ENCODE measurements at places on chromosomes 3 and 15.
A peak's percentile ranks its signal among the peaks of the same experiment; 100 is the strongest.

DNA sequence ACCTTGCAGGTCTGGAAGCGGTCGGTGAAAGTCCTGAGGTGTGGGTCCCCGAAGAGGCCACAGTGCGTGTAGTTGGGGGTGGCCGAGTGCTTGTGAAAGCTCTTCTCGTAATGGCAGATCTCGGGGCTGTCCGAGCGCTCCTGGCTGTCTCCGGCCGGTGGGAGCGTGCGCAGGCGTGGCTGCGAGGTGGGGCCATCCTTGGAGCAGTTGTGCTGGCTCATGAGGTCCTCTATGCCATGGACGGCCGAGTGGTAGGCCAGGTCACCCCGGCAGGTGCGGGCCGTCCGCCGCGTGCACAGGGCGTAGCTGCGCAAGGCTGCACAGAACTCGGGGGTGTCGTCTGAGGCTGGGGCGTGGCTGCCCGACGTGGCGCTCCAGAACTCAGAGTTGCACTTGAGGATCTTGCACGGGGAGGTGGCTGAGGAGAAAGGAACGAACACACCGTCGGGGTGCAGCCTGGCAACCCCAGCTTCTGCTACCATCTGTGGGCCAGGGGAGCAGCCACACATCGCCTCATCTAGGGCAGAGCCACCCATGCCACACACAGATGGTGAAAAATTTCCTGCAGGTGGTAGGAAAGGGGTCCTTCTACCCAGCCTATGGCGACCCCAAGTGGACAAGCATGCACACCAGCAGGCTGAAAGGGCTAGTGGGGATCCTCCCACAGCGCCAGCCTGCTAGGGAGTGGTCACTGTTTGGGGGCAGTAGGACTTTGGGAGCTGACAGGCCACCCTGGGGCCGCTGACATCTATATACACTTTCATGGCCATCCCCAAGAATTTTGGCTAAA lies 36.7 kb downstream of the RGMA start:
- no peak for DNase-seq

GRCh38 chr15:75966073-75966472 lies 46.2 kb downstream of the NRG4 start:
- DNase-seq, result peak; percentile 48

DNA sequence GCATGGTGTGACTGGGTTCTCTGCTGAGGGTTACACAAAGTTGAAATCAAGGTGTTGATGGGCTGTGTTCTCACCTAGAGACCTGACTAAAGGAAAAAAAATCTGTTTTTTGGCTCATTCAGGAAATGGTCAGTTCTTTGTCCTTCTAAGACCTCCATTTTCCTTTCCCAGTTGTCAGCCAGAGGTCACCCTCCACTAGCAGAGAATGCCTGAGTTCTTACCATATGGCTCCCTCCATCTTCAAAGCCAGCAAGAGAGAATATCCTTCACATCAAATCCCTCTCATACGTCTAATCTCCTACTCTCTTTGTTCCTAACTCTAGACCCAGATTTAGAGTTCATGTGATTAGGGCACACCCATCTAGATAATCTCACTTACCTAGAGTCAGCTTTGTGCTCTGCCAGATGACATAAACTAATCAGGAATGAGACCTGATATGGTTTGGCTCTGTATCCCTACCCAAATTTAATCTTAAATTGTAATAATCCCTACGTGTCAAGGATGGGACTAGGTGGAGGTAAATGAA lies 19.4 kb downstream of the ANKRD28 start:
- no peak for DNase-seq

- peak; percentile 67 for DNase-seq
Measured at GRCh38 chr3:57696801-57697321, 4.0 kb upstream of the DENND6A start.

DNA sequence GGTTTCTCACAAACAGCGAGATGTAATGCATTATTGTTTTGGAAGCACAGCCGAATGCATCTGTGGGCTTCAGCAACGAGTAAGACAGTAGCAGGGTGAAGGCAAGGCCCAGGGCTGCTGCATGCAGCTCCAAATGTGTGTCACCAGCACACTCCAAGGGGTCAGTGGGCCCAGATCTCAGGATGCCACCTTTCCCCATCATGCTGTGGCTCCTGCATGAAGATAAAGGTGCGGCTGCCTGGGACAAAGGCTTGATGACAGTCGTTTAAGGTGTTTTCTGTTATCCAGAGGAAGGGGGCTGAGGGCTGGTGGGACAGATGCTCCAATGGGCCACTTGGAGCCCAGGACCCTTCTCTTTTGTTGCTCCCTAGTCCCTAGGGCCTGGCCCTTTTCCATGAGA lies 13.2 kb downstream of the C3orf22 start:
- no peak for DNase-seq

Data from adipocyte (in vitro differentiated cells).